Stimulated activated CD8-positive, alpha-beta memory T cell treated with anti-CD3 and anti-CD28 coated beads, Interleukin-4, amount 100 ng/mL, for 4 hours (primary cell): ENCODE measurements at places on chromosomes 11 and 22.

- no peak for DNase-seq
These were observed 129.3 kb upstream of the TENM4 start for GRCh38 chr11:79570104-79570503.

DNA sequence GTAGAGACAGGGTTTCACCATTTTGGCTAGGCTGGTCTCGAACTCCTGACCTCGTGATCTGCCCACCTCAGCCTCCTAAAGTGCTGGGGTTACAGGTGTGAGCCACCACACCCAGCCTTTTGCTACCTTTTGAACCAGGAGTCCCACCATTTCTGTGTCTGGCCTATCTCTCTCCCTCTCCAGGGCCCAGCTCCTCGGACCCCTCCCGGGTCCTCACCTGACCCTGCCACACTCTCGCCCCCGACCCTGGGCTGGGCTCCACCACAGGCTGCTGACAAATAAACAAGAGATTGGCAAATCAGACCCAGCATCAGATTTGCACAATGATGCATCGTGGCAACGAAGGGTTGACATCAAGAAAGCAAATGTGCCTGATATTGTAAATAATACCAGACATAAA lies 8.8 kb downstream of the KRTAP5-5 start:
- DNase-seq = no peak

DNA sequence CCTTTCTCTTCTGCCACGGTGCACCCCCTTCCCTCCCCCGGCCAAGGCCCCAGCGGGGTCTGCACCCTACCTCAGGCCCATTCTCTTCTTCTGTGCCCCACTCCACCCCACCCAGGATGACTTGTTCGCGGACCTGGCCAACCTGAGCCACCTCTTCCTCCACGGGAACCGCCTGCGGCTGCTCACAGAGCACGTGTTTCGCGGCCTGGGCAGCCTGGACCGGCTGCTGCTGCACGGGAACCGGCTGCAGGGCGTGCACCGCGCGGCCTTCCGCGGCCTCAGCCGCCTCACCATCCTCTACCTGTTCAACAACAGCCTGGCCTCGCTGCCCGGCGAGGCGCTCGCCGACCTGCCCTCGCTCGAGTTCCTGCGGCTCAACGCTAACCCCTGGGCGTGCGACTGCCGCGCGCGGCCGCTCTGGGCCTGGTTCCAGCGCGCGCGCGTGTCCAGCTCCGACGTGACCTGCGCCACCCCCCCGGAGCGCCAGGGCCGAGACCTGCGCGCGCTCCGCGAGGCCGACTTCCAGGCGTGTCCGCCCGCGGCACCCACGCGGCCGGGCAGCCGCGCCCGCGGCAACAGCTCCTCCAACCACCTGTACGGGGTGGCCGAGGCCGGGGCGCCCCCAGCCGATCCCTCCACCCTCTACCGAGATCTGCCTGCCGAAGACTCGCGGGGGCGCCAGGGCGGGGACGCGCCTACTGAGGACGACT lies 15.9 kb downstream of the RTN4RL2 start:
- no peak for DNase-seq

DNA sequence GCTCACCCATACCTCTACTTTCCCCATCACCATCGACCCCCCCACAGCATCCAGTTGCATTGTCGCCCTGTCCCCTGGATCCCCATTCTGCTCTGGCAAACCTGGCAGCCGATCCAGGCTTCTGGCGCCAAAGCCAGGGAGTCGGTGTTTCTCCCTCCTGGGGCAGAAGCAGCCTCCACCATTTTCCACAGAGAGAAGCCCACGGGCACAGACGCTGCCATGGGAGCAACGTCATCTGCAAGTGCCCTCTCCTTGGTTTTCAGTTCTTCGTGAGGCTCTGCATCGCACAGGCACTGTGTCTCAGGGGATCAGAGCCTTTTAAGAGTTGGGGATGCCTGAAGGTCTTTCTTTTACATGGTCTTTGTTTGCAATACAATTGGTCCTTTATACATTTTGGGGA lies 2.3 kb downstream of the YPEL4 start:
- DNase-seq = no peak

- DNase-seq = no peak
These were observed 19.1 kb upstream of the KCNQ1OT1 start for GRCh38 chr11:2718817-2719438.

DNA sequence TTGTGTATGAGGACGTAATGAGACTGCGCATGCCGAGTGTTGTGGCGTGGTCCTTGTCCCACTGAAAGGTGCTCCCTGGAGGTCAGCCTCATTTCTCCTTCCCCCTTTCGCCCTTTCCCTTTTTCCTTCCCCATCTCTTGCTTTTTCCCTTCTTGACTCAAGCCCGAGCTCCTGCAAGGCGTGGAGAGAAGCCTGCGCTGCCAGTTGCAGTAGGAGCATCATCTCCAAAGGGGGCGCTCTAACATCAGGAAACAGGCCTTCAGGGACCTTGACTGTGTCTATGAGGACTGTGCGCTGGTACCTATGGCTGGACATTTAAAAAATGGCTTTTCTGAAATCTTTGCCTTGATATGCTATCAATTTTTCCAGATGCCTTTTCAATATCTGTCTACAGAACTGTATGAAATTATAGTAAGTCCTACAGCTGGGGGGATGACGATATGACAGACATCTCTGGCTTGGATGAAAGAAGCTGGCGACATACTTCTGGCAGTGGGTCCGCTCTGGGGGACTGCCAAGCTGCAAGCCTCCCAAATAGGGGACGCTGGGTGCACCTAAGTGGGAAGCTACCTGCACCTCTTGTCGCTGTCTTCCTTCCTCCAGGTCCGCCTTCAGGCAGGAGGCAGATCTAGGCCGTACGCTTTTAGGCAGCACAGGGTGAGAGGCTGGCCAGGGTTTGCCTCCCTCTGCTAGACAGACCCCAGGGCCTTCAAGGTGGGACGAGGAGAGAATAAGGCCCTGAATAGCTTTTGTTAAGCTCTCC lies 96.5 kb downstream of the NXPE2 start:
- DNase-seq = no peak

DNA sequence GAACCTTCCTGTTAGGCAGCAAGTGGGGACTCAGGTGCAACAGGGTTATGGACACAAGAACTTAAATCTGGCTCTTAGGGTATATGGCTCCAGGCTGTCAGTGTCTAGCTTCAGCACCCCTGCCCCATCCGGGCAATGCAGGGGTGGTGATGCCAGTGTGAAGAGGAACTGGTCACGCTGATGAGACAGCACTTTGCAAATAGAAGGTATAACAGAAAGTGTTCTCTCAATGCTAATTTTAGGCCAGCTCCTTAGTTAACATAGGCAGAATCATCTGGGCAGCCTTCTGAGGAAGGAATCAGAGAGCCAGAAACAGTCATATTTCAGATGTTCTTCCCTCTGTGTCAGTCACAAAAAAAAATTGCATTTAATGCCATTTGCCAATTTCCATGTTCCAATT lies 41.2 kb downstream of the SYT9 start:
- DNase-seq = no peak

DNA sequence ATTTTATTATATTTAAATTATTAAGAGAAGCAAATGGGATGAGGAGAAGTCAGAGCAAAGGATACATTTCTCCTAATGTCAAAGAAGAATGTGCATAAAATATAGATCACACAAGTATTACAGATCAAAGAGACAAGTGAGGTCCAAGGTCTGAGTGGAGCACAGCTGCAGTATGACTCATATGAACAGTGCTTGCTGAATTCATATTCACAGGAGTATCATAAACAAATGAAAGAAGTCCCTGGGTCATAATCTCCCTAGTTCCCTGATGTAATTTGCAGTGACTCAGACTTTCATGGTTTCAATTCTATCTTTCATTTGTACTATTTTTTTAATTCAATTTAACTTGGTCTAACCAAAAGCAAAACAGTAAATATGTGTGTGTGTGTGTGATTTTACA lies 499.0 kb upstream of the CCDC179 start:
- no peak for DNase-seq
